ENCODE measurements at places on chromosomes 6 and 20. TPM values are rescaled to one million over a fixed set of nuclear protein-coding genes. Genes with fewer than 3 reads are reported as not detected.

Gene RIPPLY2
- total RNA-seq, result not detected

Gene GRIK2
- total RNA-seq, result 0.13 TPM

Gene FHL5
- total RNA-seq, result not detected

Gene POM121L2
- not detected for total RNA-seq

GRCh38 chr20:54292185-54292584 is 84.3 kb downstream of the PFDN4 start:
- no peak overlapping the region for H3K4me3 ChIP-seq
- peak; percentile 34 for ATAC-seq
- no peaks in the 10 kb centered on the region for H3K4me1 ChIP-seq
- no peaks in the 10 kb centered on the region for H3K36me3 ChIP-seq

- no peaks in the 10 kb centered on the region for H3K27me3 ChIP-seq
- no peaks in the 10 kb centered on the region for H3K4me1 ChIP-seq
- H3K27ac ChIP-seq, result no peak overlapping the region
- ATAC-seq, result no peak
- no peak overlapping the region for H3K4me3 ChIP-seq
Observed at GRCh38 chr6:1679688-1680068, 70.0 kb downstream of the FOXC1 start.

DNA sequence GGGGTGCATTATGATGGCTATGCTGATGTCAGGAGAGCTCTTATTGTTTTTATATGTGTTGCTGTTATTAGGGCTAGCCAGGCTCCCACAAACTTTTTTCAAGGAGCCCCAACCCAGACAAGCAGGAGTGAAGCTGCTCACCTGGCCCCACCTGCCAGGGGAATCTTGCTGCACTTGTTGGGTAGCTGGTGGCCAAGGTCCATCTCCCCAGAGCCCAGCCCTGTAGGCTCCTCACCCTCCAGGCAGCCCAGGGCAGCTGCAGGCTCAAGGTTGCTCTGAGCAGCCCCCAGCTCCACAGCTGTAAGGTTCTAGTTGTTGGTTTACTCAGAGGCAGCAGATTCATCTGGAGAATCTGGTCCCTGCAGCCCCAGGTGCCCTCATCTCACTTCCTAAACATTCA is 46.8 kb upstream of the SIRPA start:
- no peaks in the 10 kb centered on the region for H3K4me1 ChIP-seq
- H3K27ac ChIP-seq, result no peak overlapping the region
- no peak overlapping the region for H3K4me3 ChIP-seq
- ATAC-seq, result no peak
- H3K36me3 ChIP-seq, result no peaks in the 10 kb centered on the region

DNA sequence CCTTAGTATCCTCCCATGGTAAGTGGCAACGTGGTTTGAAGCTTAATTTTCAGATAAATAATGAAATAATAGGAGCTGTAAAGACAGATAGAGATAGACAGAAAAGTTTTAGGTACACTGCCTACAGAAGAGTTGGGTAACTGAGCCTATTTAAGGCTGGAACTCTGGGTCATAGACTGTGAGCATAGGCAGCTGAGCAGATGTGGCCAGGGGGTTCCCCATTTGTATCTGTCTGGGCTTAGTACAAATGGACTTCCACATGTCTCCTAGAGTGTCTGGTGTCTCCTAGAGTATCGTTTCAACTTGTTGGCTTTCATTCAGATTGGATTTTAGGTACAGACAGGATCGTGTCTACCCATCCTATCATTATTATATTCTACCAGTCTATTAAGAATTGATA is 649.8 kb downstream of the DHX35 start:
- H3K27ac ChIP-seq, result no peak overlapping the region
- ATAC-seq, result no peak
- H3K27me3 ChIP-seq, result no peaks in the 10 kb centered on the region
- H3K4me3 ChIP-seq, result no peak overlapping the region
- H3K36me3 ChIP-seq, result no peaks in the 10 kb centered on the region
- no peaks in the 10 kb centered on the region for H3K4me1 ChIP-seq

DNA sequence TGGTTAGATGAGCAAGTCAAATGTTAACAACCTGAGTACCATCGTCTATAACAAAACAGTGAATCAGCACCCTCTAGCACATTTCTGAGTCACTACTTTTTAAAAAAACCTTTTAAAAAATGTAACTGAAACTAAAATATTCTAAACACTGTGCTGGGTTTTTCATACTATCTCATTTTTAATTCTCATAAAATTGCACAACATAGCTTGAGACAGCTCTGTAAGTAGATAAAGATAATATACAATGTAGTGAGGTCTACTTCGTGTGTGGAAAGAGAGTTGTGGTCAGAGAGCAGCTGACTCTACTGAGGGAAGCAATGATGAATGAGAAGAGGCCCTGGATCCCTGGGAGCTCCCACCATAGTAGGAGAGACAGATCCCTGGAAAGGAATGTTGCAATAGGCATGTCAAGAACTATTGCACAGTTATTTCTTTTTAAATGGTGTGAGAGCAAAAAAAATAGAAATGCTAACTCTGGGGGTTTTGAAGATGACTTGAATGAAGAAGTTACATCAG is 13.6 kb upstream of the CALHM6 start:
- H3K36me3 ChIP-seq, result no peaks in the 10 kb centered on the region
- H3K27me3 ChIP-seq, result peaks cover 8% of the 10 kb centered on the region
- H3K27ac ChIP-seq, result no peak overlapping the region
- H3K4me1 ChIP-seq, result peaks cover 18% of the 10 kb centered on the region
- ATAC-seq, result peak; percentile 58
- no peak overlapping the region for H3K4me3 ChIP-seq

- H3K36me3 ChIP-seq, result no peaks in the 10 kb centered on the region
- no peaks in the 10 kb centered on the region for H3K4me1 ChIP-seq
- no peak overlapping the region for H3K27ac ChIP-seq
- ATAC-seq, result no peak
Observed at GRCh38 chr20:13356591-13356990, 135.5 kb downstream of the ISM1 start.

GRCh38 chr6:138965971-138966370 is 22.1 kb downstream of the REPS1 start:
- no peaks in the 10 kb centered on the region for H3K36me3 ChIP-seq
- no peak for ATAC-seq
- H3K4me1 ChIP-seq, result peaks cover 22% of the 10 kb centered on the region

DNA sequence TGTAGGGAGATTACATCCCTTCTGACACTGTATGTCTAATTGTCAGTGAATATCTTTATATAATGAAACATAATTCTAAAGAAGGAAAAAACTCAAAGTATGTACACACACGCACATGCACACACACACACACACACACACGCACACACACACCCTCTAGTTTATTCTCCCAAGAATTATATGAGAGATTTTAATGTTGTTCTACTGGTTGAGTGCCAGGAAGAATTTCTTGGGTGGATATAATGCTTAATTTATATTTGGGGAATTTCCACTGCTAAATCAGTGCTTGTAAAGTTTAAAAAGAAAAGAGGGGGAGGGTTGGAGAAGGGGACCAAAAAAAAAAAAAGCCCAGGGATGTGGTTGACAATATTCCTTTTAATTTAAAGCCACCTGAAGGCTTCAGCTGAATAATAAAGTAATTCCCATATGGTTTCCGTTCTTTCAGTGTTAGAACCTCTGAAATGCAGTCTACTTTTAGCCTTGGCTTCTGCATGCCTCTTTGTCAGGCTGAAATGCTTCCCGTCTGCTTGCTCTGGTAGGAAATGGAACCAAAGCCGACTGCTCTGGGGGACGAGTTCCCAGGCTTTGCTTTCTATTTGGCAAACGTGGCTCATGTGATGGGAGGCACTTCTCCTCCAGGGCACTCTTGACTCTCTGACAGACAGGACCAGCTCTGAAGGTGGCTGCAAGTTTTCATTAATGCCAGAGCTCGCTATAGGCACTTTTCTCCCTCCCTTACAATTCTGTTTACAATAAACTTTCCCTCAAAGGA is 225.4 kb downstream of the PRL start:
- H3K4me1 ChIP-seq, result no peaks in the 10 kb centered on the region
- no peak overlapping the region for H3K4me3 ChIP-seq
- ATAC-seq, result no peak
- no peaks in the 10 kb centered on the region for H3K27me3 ChIP-seq
- H3K36me3 ChIP-seq, result no peaks in the 10 kb centered on the region

- H3K27ac ChIP-seq, result no peak overlapping the region
- no peak for ATAC-seq
- no peaks in the 10 kb centered on the region for H3K36me3 ChIP-seq
- no peak overlapping the region for H3K4me3 ChIP-seq
Observed at GRCh38 chr6:89198235-89198634, 18.9 kb downstream of the GABRR1 start.
